HuH-7 (cell line): ENCODE measurements at places on chromosomes 6 and 20.

DNA sequence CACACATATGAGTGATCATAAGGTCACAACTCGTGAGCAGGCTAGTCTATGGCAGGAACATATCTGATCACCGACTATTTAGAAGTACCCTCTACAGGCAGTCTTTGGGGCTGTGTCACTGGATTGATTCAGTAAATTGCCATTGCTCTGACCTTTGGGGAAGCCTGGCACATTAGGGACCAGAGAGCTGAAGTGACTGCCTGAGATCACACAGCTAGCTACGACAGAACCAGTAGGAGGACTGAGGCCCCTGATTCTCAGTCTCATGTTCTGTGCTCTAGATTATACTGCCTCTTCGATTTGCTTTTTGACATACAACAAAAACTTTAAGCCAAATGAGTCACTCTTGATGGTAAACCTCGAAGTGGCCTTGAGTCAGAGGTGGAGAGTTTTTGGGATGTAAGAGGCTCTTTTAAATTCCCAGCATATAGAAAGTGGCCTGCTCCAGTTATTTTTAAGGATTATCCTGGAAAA, 247.5 kb upstream of the SUPT3H start:
- no peak for DNase-seq

- no peak for DNase-seq
Measured at GRCh38 chr6:113562248-113562647, 294.9 kb upstream of the MARCKS start.

DNA sequence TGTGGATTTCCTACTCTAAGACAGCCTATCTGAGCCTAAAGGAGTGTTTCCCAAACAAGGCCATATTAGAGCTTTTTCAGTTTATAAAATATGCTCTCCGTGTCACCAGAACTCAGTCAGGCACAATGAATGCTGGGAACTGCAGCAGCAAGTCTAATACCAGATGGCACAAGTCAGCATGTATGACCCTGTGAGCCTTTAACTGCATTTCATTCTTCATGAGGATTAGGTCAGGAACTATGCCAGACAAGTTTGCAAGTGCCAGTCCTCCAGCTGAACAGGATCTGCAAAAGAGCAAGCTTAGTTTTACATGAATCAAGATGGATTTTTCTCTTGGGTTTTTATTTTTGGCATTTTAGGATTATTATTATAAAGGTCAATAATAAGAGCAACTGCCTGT, 66.7 kb upstream of the SAMD5 start:
- DNase-seq, result no peak

DNA sequence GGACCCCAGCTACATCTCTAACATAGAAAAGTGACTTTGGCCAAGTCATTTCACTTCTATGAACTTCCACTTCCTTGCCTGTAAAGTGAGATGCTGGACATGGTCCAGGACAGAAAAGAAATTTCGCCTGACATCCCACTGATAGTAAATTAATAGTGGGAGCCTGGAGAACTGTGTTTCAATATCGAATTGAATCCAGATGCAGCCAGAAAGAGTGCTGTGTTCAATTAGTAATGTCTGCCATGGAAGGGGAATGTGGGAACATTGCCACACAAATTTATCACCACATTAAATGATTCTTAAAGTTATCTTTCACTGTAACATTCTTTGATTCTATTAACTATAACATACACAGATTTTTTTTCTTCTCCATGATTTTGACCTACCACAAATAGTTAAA, 255.0 kb downstream of the HACE1 start:
- no peak for DNase-seq

DNA sequence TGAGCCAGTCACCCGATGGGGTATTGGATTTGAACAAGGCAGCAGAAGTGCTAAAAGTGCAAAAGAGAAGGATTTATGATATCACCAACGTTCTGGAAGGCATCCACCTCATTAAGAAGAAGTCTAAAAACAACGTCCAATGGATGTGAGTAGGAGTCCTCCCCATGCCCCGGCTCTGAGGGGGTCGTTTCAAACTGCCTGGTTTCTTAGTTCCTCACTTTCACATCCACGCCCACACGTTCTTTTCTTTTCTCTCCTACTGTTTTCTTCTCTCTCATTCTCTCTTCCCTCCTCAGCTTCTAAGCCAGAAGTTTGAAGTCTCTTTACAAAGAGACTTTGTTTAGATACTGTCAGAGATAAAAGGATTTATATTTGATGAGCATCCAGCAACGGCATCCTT, 53.0 kb upstream of the CDKAL1 start:
- DNase-seq, result no peak

- DNase-seq, result no peak
Measured at GRCh38 chr6:149567194-149567586, 1.0 kb downstream of the GINM1 start.

DNA sequence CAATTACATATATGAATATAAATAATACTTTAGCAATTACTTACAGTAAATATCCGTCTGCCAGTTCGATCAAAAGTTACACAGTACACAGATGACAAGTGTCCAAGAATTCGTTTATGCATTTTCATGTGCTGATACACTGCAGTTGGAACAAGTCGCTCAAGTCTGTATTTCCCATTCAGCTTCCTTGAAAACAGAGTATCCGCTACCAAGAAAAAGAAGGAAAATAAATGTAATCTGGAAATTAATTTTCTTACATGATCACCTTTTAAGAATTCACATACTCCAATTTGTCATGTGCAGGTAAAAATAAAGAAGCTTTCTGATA, 35.3 kb downstream of the PHIP start:
- no peak for DNase-seq

GRCh38 chr20:63225082-63225454, 9.1 kb upstream of the YTHDF1 start:
- no peak for DNase-seq

GRCh38 chr6:14095437-14095836, 22.1 kb upstream of the CD83 start:
- no peak for DNase-seq

DNA sequence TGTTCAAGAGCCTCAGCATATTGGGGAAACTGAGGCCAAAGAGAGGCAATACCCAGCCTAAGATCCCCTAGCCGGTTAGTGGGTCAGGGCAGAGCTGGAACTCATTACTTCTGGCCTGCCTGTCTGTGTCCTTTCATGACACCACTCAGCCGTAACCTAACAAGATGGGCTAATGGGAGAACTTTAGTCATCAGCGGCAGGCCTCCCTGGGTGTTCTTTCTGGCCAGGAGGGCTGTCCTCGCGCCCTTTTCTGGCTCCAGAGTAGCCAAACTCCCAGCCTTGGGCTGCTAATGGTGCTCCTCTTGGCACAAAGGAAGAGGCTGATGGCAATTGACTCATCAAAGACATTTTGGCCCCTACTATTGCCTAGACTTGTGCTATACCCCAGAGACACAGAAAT, 76.6 kb downstream of the NCR2 start:
- DNase-seq, result no peak

- DNase-seq, result no peak
Measured at GRCh38 chr20:2403291-2404052, 22.8 kb downstream of the TGM6 start.

DNA sequence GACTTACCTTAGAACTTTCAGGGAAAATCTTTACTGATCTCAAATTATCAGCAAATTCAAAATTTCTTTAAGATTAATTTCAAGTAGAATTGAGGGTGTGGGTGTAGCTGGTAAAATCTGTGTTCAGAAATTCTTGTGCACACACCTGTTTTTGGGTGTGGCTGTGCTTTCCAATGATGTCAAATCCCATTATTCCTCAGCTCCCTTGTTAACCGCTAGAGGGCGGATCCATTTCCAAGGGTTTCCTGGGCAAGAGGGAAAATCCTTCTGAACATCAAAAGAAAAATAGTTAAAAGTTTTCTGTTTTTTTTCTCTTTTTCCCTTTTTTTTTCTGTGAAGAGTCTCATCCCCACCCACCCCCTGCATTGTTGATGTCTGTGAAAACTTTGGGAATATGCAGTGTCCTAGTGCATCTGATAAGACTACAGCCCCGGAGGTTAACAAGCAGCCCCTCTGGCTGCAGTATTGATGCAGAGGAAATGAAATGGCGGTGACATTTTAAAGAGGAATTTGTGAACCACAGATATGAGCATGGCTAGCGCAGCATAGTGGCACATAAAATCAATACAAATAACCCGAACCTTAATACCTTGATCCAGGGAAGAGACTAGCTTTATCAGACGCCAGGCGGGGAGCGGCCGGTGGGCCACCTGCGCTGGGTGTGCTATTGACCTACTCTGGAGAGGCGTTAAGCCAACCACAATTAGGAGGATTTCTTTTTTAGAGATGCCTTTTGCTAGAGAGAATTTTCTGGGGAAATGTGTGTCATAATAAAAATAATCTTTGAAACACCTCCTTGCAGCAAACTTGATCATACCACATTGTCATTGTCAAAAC, 130.9 kb downstream of the FOXA2 start:
- DNase-seq, result no peak

- DNase-seq, result no peak
Measured at GRCh38 chr20:40056171-40056570, 632.9 kb downstream of the MAFB start.

DNA sequence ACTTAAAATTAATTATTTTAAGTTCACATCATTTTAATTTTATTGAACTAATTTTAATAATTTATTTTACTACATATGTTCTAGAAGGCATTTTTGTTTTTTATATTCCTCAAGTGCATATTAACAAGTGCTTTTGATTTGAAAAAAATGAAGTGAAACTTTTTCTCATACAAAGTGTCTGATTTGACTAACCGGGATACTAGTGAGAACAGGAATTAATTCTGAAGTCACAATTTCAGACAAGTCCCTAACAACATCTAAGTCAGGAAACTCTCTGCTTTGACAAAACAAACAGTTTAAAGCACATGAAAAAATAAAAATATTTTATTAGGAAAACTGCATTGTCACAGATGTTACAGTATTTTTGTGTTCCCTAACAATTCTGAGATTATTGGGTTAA, 1166.3 kb upstream of the CITED2 start:
- no peak for DNase-seq

DNA sequence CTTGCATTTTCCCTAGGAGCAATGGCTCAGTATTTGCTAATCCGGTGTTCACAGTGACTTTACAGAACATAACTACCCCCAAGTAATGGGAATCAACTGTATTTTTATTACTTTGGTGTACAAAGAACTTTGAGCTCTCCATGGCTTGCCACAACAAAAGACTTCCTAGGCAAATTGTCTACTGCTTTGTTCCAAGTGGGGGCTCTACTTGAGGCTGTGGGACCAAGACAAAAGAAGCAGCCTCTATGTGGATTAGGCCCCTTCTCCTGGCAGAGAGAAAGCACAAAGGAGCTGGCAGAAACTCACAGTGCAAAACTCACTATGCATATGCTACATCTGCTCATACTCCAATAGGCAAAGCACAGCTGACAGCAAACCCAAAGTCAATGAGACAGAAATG, 853 bp downstream of the WFDC8 start:
- no peak for DNase-seq

- DNase-seq, result no peak
Measured at GRCh38 chr20:18683839-18684238, 96.0 kb downstream of the DTD1 start.

- DNase-seq, result no peak
Measured at GRCh38 chr6:1747531-1747930, 137.8 kb downstream of the FOXC1 start.

DNA sequence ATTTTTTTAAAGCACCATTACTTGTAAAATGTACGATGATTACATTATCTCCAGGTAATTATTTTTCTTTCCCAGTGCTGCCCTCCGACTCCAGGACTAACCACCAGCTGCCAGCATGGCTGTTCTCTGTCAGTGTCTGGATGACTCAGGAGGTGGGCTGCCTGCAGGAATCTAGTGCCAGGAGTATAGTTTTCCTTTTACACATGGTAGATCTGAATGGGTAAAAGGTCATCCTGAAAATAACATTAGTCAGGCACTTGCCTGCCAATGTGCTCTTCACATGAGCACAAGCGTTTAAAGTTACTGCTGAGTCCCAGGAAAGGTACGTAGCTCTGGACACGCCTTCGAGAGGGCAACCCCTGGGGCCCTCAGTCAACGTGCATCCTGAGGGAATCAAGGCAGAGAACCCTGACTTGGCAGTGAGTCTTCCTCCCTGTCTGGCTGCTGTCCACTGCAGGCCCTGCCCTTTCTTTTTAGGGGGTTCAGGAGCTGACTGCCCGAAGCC, 2.4 kb downstream of the DYNLT1 start:
- no peak for DNase-seq

- DNase-seq, result no peak
Measured at GRCh38 chr20:43761386-43762340, 34.9 kb upstream of the GTSF1L start.

GRCh38 chr20:19710336-19711120, 47.5 kb upstream of the RIN2 start:
- no peak for DNase-seq

GRCh38 chr6:1792989-1793388, 183.3 kb downstream of the FOXC1 start:
- DNase-seq, result peak; percentile 60

- DNase-seq, result no peak
Measured at GRCh38 chr6:39439342-39440038, 117.0 kb upstream of the KCNK16 start.

GRCh38 chr6:15176816-15177370, 69.0 kb upstream of the JARID2 start:
- no peak for DNase-seq

DNA sequence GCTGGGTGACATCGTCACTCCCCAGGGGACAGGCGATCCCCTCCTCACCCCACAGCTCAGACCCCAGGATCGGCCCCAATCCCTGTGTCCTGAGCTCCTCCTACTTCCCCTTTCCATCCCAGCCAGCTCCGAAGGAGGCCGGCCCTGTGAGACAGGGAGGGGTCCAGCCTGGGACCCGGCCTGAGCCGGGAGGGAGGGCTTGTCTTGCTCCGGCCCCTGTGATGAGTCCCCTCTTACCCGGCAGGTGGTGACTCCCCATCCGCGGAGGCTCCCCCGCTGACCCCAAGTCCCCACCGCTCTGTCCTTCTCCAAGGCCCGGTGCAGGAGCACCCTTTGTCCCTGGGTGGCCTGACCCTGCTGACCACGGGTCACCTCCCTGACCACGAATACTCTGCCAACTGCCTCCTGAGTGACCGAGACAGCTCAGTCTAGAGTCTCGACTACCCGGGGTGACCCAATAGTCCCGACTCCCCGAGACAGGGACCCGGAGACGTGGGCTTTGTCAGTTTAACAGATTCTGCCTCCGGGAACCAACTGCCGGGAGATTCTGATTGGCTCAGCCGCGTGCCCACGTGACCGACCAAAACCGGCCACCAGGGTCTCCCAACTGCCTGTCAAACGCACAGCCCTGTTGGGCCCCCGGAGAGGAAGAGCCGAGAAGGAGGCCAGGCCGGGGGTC, 187.4 kb upstream of the PROKR2 start:
- DNase-seq, result peak; percentile 96

- DNase-seq, result no peak
Measured at GRCh38 chr6:41571021-41571780, 25.0 kb downstream of the FOXP4 start.

DNA sequence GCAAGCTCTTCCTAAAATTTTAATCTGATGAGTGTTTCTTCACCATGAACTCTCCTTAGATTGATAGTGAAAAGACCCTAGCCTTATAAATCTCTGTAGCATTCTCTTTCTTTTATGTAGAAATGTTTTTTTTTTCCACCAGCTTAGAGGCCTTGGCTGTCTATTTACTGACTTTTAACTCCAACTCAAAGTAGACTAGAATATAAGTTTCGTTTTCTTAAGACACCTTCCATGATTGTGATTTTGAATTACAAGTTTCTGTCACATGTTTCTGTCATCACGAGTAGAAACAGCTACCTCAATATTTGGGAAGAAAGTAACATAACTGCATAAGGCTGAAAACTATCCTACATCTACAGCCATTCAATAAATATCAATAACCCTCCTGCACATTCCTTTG, 17.8 kb downstream of the ADGRF4 start:
- DNase-seq, result no peak

GRCh38 chr6:163486821-163487220, 72.3 kb downstream of the QKI start:
- no peak for DNase-seq

GRCh38 chr20:35467339-35468224, 12.2 kb downstream of the CEP250 start:
- DNase-seq, result peak; percentile 83
